Stimulated activated CD8-positive, alpha-beta memory T cell treated with anti-CD3 and anti-CD28 coated beads, Interleukin-4, amount 100 ng/mL, for 4 hours (primary cell): ENCODE measurements at places on chromosomes 3 and 15.

DNA sequence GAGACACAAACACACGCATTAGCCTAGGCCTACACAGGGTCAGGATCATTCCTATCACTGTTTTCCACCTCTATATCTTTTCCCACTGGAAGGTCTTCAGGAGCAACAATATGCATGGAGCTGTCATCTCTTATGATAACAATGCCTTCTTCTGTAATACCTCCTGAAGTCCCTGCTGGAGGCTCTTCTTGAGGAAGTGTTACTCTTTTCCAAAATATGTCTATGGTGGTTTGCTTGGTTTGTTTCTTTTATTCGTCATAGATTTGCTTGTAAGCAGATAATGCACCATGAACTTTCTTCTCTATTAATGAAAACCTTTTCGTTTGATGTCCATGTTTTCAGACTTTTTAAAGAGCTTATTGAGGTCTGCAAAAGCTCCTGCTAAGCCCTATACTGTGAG lies 109.3 kb downstream of the GMPS start:
- no peak for DNase-seq

- no peak for DNase-seq
These were observed 331.1 kb downstream of the C3orf38 start for GRCh38 chr3:88480822-88481221.

GRCh38 chr15:56678571-56678970 lies 54.7 kb downstream of the ZNF280D start:
- DNase-seq = no peak

GRCh38 chr3:105653166-105653565 lies 215.6 kb downstream of the CBLB start:
- no peak for DNase-seq

GRCh38 chr3:115638991-115639390 lies 15.7 kb downstream of the GAP43 start:
- DNase-seq = no peak

DNA sequence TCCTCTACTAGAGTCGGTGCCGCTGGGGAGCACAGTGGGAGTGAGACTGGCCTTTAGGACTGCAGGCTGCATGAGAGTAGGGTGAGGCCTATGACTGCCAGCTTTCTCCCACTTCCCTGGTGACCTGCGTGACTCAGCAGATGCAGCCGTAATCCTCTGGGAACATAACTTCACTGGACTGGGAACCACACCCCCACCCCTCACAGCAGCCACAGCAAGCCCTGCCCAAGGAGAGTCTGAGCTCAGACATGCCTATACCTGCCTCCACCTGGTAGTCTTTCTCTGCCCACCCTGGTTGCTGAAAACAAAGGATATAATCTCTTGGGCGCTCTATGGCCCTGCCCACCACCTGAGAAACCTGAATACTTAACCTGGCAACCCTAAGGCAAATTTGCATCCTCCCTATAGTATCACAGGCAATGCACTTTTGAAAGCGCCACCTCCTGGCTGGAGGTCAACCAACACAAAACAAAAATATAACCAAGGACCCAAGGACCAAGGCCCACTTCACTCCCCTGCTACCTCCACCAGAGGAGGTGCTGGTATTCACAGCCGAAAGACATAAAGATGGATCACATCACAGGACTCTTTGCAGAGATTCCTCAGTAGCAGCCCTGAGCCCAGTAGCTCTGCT lies 308.9 kb downstream of the CTNNB1 start:
- no peak for DNase-seq

DNA sequence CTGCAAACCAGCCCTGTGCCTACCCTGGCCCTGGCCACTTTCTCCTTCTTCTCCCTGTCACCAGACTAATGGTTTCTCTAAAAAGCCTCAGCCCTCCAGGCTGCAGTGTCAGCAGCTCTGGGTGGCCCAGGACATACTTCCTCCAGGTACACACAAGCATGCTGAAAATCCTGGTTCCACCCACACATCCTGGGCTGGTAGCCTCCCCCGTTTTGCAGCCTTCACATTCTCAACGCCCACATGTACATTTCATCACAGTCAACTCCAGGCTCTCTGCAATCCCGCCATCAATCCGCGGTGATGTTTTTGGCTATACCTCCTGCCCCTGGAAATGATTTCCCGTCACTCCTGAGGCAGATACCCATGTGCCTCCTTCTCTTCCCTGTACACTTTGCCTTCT lies 59.4 kb downstream of the MAGEF1 start:
- no peak for DNase-seq

- DNase-seq = no peak
These were observed 303.4 kb upstream of the ICE2 start for GRCh38 chr15:60782316-60782715.

GRCh38 chr15:38300395-38300794 lies 47.8 kb downstream of the SPRED1 start:
- no peak for DNase-seq

GRCh38 chr15:62641825-62642224 lies 400.7 kb upstream of the TPM1 start:
- DNase-seq = no peak

DNA sequence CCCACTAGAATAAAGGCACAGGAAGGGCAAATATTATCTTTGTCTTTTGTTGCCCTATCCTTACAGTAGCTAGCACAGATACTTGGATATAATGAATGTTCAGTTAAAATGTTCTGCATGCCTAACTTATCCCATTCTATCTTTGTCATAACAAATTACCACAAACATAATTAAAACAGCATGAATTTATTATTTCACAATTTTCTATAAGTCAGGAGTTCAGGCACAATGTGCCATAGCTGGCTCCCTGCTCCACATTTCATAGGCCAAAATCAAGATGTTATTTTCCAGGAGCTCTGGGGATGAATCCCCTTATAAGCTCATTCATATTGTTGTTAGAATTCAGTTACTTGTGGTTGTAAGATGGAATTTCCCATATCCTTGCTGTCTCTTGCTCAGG lies 975.5 kb downstream of the IGSF11 start:
- no peak for DNase-seq

DNA sequence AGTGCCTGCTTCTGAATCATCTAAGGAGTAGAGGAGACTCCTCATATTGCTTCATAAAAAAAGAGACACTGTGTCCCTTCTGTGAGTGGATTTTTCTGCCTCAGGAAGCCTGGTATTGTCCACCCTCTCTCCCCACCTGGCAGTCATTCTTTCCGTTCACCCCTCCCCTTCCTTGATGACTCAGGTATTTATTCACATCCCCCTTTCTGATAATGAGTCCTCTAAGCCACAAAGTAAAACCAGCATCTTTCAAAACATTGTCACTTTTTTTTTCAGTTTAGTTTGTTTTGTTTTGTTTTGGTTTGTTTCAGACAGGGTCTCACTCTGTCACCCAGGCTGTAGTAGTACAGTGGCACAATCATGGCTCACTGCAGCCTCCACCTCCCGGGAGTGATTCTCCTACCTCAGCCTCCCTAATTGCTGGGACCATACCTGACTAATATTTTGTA lies 65.2 kb upstream of the UBE2E1 start:
- DNase-seq = peak; percentile 8

- DNase-seq = no peak
These were observed 9.7 kb downstream of the ZXDC start for GRCh38 chr3:126465928-126466544.

- DNase-seq = no peak
These were observed 120.3 kb downstream of the MYO9A start for GRCh38 chr15:71997691-71998090.

- no peak for DNase-seq
These were observed 71.2 kb downstream of the RORA start for GRCh38 chr15:61157933-61158332.

GRCh38 chr3:40363674-40364073 lies 23.3 kb upstream of the ENTPD3 start:
- no peak for DNase-seq
